ENCODE measurements at places on chromosomes 6 and 20. TPM values are rescaled to one million over a fixed set of nuclear protein-coding genes. Genes with fewer than 3 reads are reported as not detected.

RAET1L gene
- polyA plus RNA-seq: 3.1 TPM

C4B gene
- polyA plus RNA-seq: 262 TPM

TENT5A gene
- polyA plus RNA-seq: 4.7 TPM

FERMT1 gene
- polyA plus RNA-seq: 5.8 TPM

ASIP gene
- polyA plus RNA-seq: 1.8 TPM

NKX2-2 gene
- 0.09 TPM for polyA plus RNA-seq

VSX1 gene
- 0.21 TPM for polyA plus RNA-seq

TMEM74B gene
- polyA plus RNA-seq: 1.3 TPM

CEP250 gene
- polyA plus RNA-seq: 12.5 TPM

GRCh38 chr6:142816031-142816430 is 128.9 kb downstream of the HIVEP2 start:
- no peaks in the 10 kb centered on the region for H3K27me3 ChIP-seq
- no peak overlapping the region for H3K4me3 ChIP-seq
- no peaks in the 10 kb centered on the region for H3K36me3 ChIP-seq
- peaks cover 21% of the 10 kb centered on the region for H3K4me1 ChIP-seq
- H3K27ac ChIP-seq: no peak overlapping the region

GRCh38 chr6:100336876-100337275 is 127.8 kb downstream of the SIM1 start:
- H3K36me3 ChIP-seq: no peaks in the 10 kb centered on the region
- H3K4me3 ChIP-seq: no peak overlapping the region
- H3K4me1 ChIP-seq: no peaks in the 10 kb centered on the region
- DNase-seq: no peak
- H3K27me3 ChIP-seq: no peaks in the 10 kb centered on the region
- no peak overlapping the region for H3K27ac ChIP-seq

- H3K4me3 ChIP-seq: no peak overlapping the region
- H3K27ac ChIP-seq: no peak overlapping the region
- no peaks in the 10 kb centered on the region for H3K4me1 ChIP-seq
- peak; percentile 5 for DNase-seq
- H3K27me3 ChIP-seq: no peaks in the 10 kb centered on the region
These were observed 107.5 kb downstream of the FAXC start for GRCh38 chr6:99241905-99242534.

DNA sequence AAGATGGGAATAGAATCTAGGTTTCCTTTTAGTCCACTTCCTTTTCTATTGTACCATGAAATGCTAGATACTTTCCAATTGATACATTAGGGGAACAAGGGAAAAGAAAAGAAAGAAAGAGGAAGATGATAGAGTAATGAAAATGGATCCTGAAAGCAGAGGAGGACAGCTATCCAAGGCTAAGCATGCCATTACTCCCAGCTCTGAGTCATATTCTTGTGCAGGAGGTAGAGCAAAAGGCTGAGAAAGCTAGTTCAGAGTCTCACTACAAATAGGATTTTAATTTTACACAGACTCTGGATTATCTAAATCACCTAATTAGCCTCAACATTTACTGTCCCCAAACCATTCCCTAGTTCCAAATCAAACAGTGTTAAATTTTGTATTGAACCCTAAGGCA is 23.6 kb downstream of the RWDD2A start:
- no peaks in the 10 kb centered on the region for H3K36me3 ChIP-seq
- H3K4me3 ChIP-seq: no peak overlapping the region
- no peak for DNase-seq
- H3K27me3 ChIP-seq: no peaks in the 10 kb centered on the region
- no peaks in the 10 kb centered on the region for H3K4me1 ChIP-seq

GRCh38 chr6:118714756-118715155 is 63.4 kb upstream of the CEP85L start:
- no peak overlapping the region for H3K27ac ChIP-seq
- peaks cover 32% of the 10 kb centered on the region for H3K4me1 ChIP-seq
- H3K4me3 ChIP-seq: no peak overlapping the region
- H3K36me3 ChIP-seq: no peaks in the 10 kb centered on the region
- DNase-seq: no peak

DNA sequence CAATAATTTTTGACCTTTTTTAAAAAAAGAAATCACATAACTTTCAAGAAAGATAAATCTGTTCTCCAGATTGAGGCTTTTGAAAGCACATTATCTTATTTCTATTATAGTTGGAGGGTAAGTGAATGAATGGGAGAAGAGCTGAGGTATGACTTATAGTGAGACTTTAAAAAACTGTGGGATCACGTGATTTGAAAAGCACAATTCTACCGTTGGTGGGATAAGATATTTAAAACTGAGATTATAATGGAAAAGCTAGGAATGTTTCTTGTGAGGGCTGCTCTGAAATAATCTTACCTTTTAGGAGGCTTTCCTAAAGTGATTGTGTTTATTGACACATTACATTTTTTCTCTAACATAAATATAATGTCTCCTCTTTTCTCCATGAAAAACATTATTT is 9.5 kb upstream of the OPN5 start:
- H3K27ac ChIP-seq: no peak overlapping the region
- H3K36me3 ChIP-seq: no peaks in the 10 kb centered on the region
- no peaks in the 10 kb centered on the region for H3K27me3 ChIP-seq
- DNase-seq: no peak
- no peak overlapping the region for H3K4me3 ChIP-seq

DNA sequence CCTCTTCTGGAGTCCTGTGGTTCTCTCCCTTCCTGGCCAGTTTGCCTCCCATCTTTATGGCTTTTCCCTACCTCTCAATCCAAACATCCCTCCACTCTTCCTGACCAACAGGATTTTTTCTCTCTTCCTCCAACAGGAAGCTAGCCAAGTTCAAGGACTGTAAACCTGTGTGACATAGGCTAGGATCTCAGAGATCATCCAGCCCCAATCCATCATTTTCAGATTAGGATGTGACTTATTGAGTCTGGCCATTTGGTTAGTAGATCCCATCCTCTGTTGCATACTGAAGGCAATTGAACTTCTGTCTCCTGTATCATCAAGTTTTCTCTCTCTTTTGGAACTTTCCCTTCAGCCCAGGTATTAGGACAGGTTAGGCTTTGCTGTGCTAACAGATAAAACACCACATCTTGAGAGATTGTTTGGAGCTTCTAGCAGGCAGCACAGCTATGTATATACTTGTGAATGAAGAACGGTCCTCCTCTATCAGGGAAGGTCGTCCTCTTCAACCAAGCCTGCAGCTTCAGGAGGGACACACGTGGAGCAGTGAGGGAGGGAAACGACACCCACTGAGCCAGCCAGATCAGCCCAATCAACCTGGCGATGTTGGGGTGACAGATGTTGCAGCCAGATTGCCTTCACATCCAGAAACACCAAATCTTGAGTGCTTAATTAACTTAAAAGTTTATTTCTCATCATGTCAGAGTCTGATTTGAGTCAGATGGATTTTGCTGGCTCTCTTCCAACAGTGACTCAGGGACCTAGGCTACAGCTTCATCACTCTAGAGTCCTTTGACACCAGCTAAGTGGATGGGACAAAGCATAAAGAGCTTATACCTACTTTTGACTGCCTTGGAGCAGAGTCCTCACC is 106.8 kb downstream of the GJA10 start:
- H3K4me3 ChIP-seq: no peak overlapping the region
- DNase-seq: no peak
- no peaks in the 10 kb centered on the region for H3K27me3 ChIP-seq
- no peak overlapping the region for H3K27ac ChIP-seq
- no peaks in the 10 kb centered on the region for H3K4me1 ChIP-seq

GRCh38 chr6:83536034-83536646 is 23.8 kb downstream of the PRSS35 start:
- no peak overlapping the region for H3K4me3 ChIP-seq
- DNase-seq: peak; percentile 11
- no peak overlapping the region for H3K27ac ChIP-seq

DNA sequence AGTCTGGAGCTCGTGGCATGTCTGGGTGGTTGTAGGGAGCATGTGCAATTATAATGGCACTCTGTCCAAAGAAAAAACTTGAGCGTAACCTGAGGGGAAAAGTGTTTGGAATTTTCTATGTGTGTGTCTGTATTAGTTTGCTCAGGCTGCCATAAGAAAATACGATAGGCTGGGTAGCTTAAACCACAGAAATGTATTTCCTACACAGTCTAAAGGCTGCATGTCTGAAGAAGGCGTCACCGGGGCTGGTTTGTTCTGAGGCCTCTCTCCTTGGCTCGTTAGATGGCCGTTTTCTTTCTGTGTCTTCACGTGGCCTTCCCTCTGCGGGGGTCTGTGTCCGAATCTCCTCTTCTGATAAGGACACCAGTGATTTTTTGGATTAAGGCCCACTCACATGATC is 59.0 kb downstream of the IGF2R start:
- H3K36me3 ChIP-seq: peaks cover 47% of the 10 kb centered on the region
- H3K27me3 ChIP-seq: no peaks in the 10 kb centered on the region
- DNase-seq: no peak
- peaks cover 30% of the 10 kb centered on the region for H3K4me1 ChIP-seq

GRCh38 chr6:162683135-162683534 is 44.4 kb downstream of the PRKN start:
- DNase-seq: no peak
- no peak overlapping the region for H3K27ac ChIP-seq
- H3K4me3 ChIP-seq: no peak overlapping the region
- H3K36me3 ChIP-seq: no peaks in the 10 kb centered on the region
- H3K27me3 ChIP-seq: no peaks in the 10 kb centered on the region

- H3K36me3 ChIP-seq: peaks cover 44% of the 10 kb centered on the region
- H3K4me1 ChIP-seq: peaks cover 11% of the 10 kb centered on the region
- no peaks in the 10 kb centered on the region for H3K27me3 ChIP-seq
- H3K4me3 ChIP-seq: no peak overlapping the region
These were observed 5.6 kb downstream of the PLAGL2 start for GRCh38 chr20:32201977-32202363.

DNA sequence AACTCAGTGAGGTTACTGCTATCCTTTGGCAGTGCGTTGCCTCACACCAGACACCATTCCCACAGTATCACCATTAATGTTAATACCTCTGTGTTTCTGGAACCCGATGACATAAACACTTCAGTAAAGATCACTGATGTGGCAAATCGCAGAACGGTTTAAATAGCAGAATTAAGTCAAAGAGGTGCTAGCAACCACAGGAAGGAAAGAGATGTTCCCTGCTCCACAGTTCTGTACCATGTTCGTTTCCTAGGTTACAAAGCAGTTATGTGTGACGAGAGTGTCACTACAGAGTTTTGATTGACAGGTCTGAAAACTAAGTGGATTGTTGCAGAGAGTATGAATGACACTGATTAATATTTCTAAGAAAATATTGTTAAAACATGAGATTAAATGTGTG is 272.3 kb downstream of the KHDRBS2 start:
- no peaks in the 10 kb centered on the region for H3K4me1 ChIP-seq
- no peak overlapping the region for H3K4me3 ChIP-seq
- no peak for DNase-seq
- no peaks in the 10 kb centered on the region for H3K27me3 ChIP-seq
- H3K36me3 ChIP-seq: no peaks in the 10 kb centered on the region
- no peak overlapping the region for H3K27ac ChIP-seq

DNA sequence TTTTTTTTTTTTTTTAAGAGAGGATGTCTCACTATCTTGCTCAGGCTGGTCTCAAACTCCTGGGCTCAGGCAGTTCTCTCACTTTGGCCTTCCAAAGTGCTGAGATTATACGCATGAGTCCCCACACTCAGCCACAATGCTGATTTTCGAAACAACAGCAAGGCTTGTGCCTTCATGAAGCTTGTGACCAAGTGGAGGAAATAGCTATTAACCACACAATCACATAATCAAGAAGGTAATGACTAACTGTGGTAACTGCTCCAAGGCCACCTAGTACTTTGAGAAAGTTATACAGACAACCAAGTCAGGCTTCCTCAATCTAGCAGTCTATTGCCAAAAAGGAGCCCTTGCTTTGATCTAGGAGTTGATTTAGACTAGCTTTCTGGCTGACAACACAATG is 46.3 kb downstream of the SOD2 start:
- H3K27me3 ChIP-seq: no peaks in the 10 kb centered on the region
- no peak overlapping the region for H3K4me3 ChIP-seq
- no peaks in the 10 kb centered on the region for H3K4me1 ChIP-seq
- DNase-seq: no peak

- no peaks in the 10 kb centered on the region for H3K36me3 ChIP-seq
- no peak for DNase-seq
- H3K4me1 ChIP-seq: peaks cover 13% of the 10 kb centered on the region
- no peak overlapping the region for H3K4me3 ChIP-seq
- no peak overlapping the region for H3K27ac ChIP-seq
These were observed 14.5 kb downstream of the LAMA5 start for GRCh38 chr20:62352402-62353288.

DNA sequence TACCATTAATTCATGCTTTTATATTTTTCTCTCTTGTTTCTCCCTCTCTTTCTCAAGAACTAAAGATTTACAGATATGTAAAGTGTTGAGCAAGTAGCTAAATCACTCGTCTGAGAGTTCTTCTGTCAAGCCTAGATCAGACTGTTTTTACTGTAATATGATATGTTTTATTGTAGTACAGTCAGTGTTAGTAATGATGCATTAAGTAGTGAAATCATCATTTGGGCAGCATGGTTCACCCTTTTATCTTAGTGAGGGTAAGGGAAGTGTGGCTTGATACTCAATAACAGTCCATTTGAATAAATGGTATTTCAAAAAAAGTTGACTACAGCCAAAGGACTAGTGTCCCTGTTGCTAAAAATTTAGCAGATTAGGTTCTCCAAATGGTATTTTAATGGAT is 9.2 kb downstream of the CYB5R4 start:
- no peak overlapping the region for H3K4me3 ChIP-seq
- H3K36me3 ChIP-seq: peaks cover 25% of the 10 kb centered on the region
- no peak for DNase-seq
- H3K27me3 ChIP-seq: no peaks in the 10 kb centered on the region

- H3K4me1 ChIP-seq: no peaks in the 10 kb centered on the region
- H3K27me3 ChIP-seq: no peaks in the 10 kb centered on the region
- no peak overlapping the region for H3K4me3 ChIP-seq
- no peak for DNase-seq
These were observed 183.7 kb downstream of the CD109 start for GRCh38 chr6:73879501-73880293.

DNA sequence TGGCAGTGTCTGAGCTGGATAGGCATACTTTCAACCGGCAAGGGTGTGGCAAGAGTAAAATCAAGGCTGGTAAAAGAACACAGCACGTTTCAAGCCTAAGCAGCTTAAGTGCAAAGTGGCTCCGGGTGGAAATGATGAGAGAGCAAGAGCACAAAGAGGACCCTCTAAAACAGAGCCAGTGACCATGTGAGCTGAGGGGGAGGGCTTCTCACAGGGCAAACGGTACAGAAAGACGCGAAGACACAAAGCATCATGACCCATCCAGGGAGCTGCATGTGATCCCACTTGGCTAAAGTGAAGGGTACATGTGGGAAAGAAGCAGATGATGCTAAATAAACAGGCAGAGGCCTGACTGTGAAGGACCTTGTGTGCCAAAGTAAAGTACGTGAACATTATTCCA is 25.7 kb downstream of the FKBP5 start:
- H3K4me3 ChIP-seq: no peak overlapping the region
- no peak overlapping the region for H3K27ac ChIP-seq
- DNase-seq: no peak
- peaks cover 12% of the 10 kb centered on the region for H3K4me1 ChIP-seq

DNA sequence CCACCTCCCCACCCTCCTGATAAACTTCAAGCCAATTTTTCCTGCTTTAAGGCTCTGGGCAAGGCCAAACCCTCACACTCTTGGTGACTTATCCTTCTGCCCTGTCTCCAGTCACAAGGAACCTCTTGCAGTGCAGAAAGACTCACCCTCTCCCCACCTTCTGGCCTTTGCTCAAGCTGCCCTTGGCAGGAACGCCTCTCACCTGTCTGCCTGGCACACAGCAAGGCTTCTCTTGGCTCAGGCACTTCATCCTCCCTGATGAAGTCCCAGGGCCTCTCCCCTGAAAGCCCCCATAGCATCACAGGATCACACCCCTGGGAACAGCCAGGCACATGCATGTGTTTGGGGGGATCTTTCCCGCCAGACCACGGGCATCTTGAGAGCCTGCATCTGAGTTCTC is 68.8 kb upstream of the NNAT start:
- no peaks in the 10 kb centered on the region for H3K4me1 ChIP-seq
- no peak overlapping the region for H3K27ac ChIP-seq
- no peak overlapping the region for H3K4me3 ChIP-seq
- no peaks in the 10 kb centered on the region for H3K27me3 ChIP-seq
- DNase-seq: no peak

Measured in thymus (tissue), 14 donors.